ENCODE measurements at places on chromosomes 6 and 20.
A peak's percentile ranks its signal among the peaks of the same experiment; 100 is the strongest.

DNA sequence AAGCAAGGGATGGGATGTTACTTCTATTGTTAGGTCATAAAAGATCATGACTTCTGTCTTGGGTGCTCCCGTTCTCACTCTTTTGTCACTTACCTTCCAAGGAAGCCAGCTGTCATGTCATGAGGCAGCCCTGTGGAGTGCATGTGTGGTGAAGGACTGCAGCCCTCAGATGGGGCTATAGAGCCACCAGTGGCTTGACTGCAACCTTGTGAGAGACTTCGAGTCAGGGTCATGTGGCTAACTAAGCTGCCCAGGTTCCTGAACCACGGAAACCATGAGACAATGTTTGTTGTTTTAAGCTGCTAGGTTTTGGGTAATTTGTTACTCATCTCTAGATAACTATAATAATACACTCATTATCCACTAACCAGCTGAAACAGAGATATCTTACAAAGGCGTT lies 477.1 kb downstream of the BTBD3 start:
- ATAC-seq = no peak

GRCh38 chr6:37125774-37126492 lies 44.0 kb upstream of the PIM1 start:
- ATAC-seq = no peak

- no peak for ATAC-seq
Measured at GRCh38 chr6:41937472-41937860, 4.1 kb downstream of the CCND3 start.

DNA sequence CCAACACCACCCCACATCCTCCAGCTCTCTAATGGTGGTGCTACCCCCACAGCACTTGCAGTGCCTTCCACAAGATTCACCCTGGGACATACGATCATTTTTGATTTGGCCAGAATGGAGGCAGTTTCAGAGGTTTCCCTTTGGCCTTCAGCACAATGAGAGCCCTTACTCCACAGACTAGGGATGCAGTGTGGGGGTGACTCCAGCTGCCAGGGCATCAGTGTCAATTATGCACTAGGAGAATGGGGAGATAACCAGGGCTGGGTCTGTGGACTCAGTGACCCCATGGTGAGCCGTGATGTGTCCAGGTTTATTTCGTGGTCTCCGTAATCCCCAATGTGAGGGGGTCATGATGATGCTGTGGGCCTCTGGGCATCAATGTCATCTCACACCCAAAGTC lies 31.5 kb upstream of the MICB start:
- no peak for ATAC-seq

- ATAC-seq = no peak
Measured at GRCh38 chr6:42129360-42129676, 13.1 kb downstream of the C6orf132 start.

GRCh38 chr6:108778421-108779186 lies 69.6 kb upstream of the ARMC2 start:
- ATAC-seq = no peak

GRCh38 chr20:46013322-46013828 lies 4.7 kb downstream of the MMP9 start:
- ATAC-seq = no peak

- ATAC-seq = no peak
Measured at GRCh38 chr6:99402448-99402847, 8.5 kb upstream of the COQ3 start.

DNA sequence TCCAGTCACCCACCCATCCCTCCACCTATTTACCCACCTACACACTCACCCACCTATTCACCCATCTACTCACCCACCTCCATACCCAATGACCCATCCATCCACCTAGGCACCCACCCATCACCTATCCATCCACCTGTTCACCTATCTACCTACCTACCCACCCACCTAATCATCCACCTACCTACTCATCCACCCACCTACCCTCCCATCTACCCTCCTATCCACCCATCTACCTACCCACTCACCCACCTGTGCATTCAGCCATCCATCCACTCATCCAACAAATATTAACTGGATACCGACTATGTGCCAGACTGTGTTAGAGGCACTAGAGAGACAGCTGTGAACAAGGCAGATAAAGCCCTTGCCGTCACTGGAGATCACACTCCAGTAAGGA lies 40.3 kb downstream of the RSPO4 start:
- ATAC-seq = no peak

DNA sequence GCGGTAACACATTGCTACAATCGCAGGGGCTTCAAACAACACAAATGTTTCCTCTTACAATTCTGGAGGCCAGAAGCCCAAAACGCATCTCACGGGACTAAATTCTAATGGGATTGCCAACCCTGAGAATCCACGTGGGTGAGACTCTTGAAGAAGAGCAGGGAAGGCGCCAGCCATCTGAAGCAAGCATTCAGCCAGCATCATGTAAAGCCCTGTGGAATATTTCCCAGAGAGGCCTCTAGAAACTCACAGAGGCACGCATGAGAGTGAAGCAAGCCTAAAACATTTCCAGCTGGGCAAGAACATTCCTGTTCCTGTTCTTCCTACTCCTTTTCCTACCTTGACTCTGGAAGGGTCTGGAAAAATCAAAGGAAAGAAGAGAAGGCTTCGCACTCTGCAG lies 19.6 kb upstream of the FNDC1 start:
- ATAC-seq = no peak

GRCh38 chr6:136611133-136611532 lies 60.9 kb upstream of the MAP7 start:
- ATAC-seq = no peak

- no peak for ATAC-seq
Measured at GRCh38 chr6:166561771-166562359, 24.6 kb downstream of the RAMACL start.

DNA sequence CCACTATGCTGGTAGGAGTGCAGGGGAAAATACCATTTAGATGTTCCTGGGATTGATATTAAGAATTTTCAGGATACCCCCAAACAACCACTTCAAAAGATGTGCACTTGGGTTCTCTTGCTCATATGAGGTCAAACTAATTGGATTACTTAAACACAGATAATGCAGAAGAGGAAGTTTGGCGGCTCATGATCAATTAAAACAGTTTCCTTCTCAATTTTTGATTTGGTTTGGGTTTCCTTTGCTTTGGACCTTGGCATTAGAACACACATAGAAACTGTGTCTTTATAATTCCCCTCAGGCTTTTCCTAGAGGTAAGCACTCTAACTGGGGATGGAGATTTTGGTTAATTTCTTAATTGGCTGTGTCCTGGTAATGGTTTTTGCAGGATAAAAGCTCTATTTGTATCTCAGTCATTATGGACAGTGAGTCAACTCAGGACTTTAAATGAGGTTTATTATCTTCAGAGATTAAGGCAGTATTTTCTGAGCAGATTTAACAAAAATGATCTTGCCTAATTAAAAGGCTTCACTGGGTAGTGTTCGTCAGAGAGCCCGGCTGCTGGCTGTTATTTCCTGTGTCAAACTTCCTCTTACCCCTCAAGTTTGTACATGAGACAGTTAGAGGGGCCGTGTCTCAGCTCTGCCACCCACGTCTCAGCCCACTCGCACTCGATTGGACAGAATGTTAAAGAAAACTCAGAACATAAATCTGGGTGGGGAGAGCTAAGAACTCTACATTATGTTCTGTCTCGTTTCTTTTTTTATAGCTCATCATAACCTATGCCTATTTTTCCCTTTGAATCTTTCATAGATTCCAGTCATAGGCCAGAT lies 50.3 kb upstream of the PREP start:
- ATAC-seq = peak; percentile 82

GRCh38 chr6:133431031-133431430 lies 189.9 kb downstream of the EYA4 start:
- ATAC-seq = no peak

- ATAC-seq = no peak
Measured at GRCh38 chr6:3849681-3850450, 693 bp downstream of the FAM50B start.

GRCh38 chr6:168118935-168119334 lies 39.9 kb upstream of the FRMD1 start:
- no peak for ATAC-seq

GRCh38 chr20:48544402-48545339 lies 283.1 kb downstream of the PREX1 start:
- ATAC-seq = no peak

GRCh38 chr6:2940010-2940850 lies 31.1 kb downstream of the SERPINB6 start:
- ATAC-seq = peak; percentile 95

- ATAC-seq = no peak
Measured at GRCh38 chr6:39204160-39204495, 25.1 kb downstream of the KCNK5 start.

GRCh38 chr6:113833537-113833936 lies 23.6 kb upstream of the MARCKS start:
- no peak for ATAC-seq

DNA sequence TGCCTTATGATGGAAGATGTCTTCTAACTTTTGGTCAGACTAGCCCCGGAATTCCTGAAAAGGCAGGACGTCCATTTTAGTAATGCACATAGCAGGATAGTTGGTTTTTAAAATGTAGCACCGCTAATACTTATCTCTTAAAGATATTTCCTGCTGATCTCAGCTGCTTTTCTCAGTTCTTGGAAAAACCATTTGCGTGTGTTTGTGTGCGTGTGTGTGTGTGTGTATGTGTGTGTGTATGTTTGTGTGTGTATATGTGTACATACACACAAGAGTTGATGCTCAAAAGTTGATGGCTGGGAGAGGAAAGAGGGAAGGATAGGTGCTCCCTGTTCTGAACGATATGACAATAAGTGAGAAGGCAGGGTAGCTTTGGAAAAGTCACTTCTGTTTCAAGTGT lies 61.7 kb upstream of the SUPT3H start:
- ATAC-seq = no peak

DNA sequence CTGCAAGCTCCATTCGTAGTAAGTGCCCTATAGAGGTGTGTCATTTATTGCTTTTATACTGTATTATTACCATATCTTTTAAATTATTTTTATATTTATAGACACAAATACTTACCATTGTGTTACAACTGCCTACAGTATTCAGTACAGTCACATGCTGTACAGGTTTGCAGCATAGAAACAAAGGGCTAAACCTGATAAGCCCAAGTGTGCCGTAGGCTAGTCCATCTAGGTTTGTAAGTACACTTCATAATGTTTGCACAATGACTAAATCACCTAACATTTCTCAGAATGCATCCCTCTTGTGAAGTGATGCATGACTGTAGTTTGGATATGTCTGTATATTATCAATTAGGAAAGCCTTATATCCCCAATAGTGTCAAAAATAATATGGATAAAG lies 122.8 kb downstream of the CLVS2 start:
- ATAC-seq = no peak

DNA sequence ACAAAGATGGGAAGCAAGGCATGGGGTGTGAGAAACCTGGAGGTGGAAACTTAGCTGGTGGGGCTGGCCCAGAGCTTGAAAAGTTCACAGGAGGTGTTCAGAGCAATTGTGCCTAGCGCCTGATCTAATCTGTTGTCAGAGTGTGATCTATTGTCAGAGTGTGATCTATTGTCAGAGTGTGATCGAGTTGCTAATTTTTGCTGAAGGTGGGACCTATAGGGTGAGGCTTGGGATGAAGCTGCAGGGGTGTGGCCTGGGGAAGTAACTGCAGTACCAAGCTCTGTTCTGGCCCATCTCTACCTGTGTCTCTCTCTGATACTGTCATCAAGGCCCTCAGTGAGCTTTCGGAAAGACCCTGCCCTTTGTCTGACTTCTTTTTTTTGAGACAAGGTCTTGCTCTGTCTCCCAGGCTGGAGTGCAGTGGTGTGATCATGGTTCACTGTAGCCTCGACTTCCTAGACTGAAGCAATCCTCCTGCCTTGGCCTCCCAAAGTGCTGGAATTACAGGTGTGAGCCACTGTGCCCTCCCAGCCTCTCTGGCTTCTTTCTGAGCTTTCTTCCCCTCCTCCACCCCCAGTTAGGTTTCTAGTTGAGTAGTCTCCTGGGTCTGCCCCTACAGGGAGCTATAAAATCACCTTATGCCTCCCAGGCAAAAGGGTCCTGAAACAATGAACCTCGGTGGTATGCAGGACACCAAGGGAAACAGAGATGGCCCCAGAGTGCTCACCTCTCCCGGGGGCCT lies 150.8 kb upstream of the RNF24 start:
- ATAC-seq = no peak

- ATAC-seq = no peak
Measured at GRCh38 chr20:35621560-35621946, 5.9 kb downstream of the SPAG4 start.

DNA sequence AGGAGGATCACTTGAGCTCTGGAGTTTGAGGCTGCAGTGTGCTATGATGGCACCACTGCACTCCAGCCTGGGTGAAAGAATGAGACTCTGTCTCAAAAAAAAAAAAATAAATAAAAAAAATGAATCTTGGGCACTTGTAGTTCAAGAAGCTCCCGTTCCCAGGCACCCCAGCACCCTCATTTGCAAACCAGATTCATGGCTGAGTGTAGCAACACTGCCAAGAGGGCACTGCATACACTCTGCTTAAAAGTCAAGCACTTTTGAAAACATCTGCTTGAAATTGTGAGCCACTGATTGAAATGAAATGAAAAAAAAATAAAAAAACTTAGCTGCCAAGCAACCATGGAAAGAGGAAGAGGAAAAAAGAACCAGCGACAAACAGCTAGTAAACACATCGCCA lies 124.7 kb upstream of the SASH1 start:
- ATAC-seq = no peak

DNA sequence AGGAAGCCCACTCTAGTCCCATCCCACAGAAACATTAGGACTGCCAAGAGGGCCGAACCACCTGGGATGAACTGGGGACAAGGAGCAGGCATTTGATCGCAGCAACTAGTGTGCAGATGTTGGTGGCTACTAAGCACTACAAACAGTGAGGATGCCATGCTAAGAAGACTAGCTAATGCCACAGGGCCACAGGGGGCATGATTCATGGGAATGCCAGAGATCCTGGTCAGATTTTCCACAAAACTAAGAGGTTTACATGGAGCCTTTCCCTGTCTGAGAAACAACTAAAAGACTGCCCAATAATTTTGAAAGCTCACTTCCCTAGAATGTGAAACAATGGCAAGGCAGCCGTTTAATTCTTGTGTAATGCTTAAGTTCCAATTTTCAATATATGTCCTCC lies 375.9 kb upstream of the PTCHD4 start:
- no peak for ATAC-seq

DNA sequence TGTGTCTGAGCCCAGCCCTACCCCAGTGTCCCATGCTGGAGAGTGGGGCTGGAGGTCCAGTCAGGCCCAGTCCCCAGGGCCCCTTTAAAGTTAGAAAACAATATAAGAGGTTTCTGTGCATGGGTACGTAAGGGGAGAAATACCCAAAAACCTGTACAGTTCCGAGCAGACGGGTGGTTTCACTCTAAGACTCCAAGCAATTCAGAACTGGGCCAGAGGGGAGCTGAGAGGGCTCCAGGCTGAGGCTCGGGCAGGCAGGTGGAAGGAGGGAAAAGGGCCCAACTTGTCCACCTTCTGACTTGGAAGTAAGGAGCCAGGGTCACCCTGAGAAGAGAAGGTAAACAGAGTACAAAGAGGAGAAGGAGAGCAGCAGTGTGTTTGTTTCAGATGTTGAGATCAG lies 296.0 kb downstream of the CDH4 start:
- no peak for ATAC-seq

DNA sequence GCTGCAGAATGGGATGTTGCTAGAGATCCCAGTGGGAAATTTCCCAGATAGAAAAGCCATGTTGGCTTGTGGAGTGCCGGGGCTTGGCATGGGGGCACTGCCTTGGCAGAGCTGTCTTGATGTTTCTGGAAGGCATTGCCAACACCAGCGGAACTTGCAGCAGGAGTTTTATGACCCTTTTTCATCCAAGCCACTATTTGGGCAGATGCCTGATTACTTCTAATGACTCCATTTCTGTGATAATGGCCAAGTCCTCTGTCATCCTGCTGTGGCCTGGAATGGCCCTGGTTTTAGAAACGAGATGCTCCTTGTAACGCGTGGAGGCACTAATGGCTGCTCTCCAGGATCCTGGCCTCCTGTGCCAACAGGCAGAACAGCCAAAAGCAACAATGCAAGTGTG lies 229.0 kb downstream of the ZNF217 start:
- ATAC-seq = no peak
